Ecto neural progenitor cell (in vitro differentiated cells): ENCODE measurements at places on chromosomes 12 and 14.

DNA sequence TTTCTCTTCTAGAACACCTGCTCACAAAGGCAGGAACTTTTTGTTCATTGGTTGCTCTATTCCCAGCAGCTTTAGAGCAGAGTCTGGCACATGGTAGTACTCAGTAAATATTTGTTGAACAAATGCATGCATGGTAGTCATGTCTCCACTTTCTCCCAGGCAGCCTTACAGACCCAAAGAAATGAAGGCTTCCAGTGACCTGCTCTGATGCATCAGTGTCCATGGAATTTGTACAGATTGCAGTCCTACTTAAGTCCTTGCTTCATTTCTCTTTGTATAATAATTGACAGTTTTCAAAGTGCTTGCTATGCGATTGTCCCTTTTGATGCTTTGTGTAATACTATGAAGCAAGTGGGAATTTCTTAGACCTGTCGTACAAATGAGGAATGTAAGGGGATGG, 119.6 kb downstream of the DERA start:
- no peak for DNase-seq

DNA sequence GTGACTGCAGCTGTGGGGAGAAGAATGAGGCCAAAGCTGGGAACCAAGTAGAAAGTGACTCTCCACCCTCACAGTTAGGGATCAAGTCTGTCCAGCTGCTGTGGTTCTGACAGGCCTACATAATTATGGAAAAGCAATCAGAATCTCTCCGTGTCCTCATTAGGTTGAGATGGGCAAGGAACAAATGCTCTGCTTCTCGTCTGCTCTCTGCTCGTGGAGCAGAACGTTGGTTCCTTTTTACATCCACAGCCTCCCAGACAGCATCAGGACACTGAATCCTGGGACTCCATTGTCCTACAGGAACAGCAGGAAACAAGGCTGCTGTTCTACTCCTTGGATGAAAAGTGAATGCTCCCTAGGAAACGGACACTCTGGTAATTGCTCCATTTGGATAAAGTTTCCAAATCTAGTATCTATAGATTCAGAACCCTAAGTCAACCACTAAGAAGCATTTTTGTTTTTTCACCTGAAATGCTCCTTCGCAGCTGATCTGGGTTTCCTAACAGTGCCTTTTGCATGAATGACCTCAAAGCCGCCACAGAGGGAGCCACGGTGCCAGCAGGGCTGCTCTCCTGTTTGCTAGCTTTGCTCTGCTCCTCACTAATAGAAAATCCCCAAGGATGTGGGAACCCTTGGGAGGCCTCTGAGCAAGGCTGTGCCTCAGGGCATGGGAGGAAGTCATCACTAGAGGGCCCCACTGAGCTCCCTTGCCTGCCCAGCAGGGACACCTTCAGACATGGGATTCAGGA, 102.0 kb downstream of the EGLN3 start:
- peak; percentile 88 for DNase-seq

DNA sequence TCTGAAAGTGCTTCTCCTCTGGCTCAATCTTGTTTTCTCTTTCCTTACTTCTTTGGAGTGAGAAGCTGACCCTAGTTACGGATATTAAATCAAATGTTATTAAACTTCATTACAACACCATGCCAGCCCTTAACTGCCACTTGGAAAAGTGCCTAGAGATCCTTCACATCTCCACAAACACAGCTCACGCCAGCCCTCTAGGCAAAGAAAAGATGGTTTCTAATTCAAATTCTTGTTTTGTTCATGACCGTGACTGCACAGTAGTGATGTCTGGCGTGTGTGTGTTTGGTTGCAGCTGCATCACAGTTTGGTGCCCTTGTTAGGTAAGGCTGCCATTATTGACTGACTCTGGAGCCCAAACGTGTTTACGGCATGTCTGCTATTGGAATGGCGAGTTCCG, 113.0 kb downstream of the BEGAIN start:
- no peak for DNase-seq

DNA sequence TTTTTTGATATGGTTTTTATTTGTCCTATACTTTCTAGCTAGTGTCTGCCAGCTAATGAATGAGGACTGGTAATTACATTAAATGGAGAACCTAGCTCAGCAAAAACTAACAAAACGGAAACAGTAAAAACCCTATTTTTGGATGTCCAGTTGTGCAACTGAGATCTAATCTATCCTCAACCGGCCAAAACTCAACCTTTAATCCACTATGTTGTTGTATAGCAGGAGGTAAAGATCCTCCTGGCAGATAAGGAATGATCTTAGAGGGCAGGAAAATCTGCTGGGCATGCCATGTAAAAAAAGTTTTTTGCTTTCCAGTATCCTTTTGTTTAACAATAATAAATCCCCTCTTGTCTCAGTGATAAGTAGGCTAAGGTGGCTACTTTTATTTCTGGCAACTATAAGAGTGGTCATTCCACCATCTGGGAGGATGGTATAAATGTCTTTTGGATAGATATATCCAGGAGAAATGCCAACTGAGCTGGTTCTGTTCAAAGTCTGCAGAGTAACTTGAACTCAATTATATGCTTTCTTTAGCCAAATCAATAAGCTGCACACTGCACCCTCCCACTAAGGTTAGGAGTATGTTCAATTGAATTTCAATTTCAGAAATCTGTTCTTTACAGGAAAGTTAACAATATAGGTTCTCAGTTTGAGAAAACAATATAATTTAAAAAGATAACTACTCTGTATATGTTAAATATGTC, 40.1 kb downstream of the WASHC3 start:
- DNase-seq = no peak

- DNase-seq = no peak
Observed at GRCh38 chr12:4320497-4320852, 538 bp upstream of the TIGAR start.

- no peak for DNase-seq
Observed at GRCh38 chr14:54653712-54654469, 87.0 kb downstream of the SAMD4A start.

GRCh38 chr12:120529641-120530417, 871 bp upstream of the COQ5 start:
- no peak for DNase-seq

- DNase-seq = no peak
Observed at GRCh38 chr14:74601982-74602381, 10.1 kb downstream of the LTBP2 start.

- DNase-seq = no peak
Observed at GRCh38 chr14:105930572-105930971, 404.2 kb downstream of the TMEM121 start.

GRCh38 chr14:30296931-30297405, 262.0 kb upstream of the G2E3 start:
- DNase-seq = no peak

- DNase-seq = no peak
Observed at GRCh38 chr14:74638066-74638465, 26.0 kb upstream of the LTBP2 start.

DNA sequence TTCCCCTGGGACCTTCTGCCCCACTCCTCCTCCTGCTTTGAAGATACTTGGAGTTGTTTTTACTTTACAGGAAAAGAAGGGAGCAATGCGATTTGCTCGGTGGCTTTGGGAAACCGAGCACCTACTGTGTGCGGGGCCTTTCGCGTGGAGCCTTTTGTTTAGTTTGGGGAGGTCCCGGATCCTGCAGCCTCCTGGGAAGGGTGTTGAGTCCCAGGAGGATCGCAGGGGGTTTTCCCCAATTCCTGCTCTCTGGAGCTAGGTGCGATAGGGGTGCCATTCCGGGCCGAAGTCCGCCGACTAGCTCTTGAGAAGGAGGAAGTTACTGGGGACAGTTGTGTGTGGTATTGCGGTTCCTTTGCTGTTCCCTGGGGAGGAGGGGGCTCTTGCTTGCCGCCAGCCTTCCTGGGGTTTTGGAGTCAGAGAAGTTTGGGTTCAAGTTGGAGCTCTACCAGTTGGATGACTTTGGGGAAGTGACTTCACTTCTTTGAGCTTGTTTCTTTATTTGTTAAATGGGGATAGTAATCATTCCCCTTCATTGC, 1.1 kb downstream of the BRI3BP start:
- no peak for DNase-seq

DNA sequence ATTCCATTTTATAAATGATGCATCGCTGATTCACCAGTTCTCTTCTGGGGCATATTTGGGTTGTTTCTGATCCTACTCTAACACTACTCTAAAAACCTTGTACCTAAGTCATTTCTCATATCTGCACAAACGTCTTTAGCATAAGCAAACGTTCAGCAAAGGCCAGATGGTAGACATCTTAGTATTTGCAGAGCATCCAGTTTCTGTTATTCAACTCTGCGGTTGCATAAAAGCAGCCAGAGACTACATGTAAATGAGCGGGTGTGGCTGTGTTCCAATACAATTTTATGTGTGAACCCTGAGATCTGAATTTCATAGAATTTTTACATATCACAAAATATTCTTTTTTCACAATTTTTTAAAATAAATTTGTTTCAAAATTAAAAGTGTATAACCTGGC, 22.8 kb upstream of the MMP17 start:
- DNase-seq = no peak

GRCh38 chr12:126617312-126617711, 1552.1 kb downstream of the AACS start:
- DNase-seq = no peak

GRCh38 chr12:2513141-2514037, 281.4 kb upstream of the FKBP4 start:
- no peak for DNase-seq

DNA sequence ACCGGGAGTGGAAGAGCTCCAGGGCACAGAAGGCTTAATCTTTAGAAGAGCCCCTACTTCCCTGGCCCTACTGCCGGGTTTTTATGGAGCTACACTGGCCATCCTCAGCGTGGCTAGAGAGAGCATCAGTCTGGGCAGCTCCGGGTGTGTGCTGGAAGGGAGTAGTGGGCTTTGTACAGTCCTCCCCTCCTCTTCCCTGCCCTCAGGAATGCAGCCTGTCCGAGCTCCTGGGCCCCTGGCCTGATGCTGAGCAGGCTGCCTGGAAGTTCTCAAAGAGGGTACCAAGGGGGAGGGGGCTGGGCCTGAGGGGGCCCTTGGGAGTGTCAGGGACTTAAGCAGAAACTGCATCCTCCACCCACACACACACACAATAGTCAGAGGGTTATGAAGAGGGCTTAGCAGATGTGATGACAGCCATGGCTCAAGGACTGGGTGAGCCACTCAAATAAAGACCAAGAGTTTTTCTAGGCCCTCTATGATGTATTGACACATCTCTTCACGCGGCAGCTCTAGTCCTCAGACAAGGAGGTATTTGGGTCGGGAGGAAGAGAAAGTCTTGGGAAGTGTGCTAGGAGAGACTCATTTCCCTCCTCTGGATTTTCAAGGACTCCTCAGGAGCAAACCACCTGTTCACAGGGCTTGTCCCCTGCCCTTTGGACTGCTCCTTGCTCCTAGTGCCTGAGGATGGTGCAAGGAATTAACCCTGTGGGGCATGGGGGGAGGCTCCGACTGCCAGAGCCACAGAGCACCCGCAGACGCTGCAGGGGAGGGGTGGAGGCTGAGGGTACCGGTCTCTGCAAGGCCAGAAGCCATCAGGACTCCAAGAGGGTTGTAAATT, 16.5 kb upstream of the FIGNL2 start:
- DNase-seq = peak; percentile 76

GRCh38 chr14:92759300-92759678, 10.9 kb upstream of the LGMN start:
- no peak for DNase-seq

- DNase-seq = peak; percentile 70
Observed at GRCh38 chr12:106282457-106283097, 20.0 kb upstream of the TCP11L2 start.

- DNase-seq = no peak
Observed at GRCh38 chr12:10641735-10642500, 28.5 kb upstream of the MAGOHB start.

DNA sequence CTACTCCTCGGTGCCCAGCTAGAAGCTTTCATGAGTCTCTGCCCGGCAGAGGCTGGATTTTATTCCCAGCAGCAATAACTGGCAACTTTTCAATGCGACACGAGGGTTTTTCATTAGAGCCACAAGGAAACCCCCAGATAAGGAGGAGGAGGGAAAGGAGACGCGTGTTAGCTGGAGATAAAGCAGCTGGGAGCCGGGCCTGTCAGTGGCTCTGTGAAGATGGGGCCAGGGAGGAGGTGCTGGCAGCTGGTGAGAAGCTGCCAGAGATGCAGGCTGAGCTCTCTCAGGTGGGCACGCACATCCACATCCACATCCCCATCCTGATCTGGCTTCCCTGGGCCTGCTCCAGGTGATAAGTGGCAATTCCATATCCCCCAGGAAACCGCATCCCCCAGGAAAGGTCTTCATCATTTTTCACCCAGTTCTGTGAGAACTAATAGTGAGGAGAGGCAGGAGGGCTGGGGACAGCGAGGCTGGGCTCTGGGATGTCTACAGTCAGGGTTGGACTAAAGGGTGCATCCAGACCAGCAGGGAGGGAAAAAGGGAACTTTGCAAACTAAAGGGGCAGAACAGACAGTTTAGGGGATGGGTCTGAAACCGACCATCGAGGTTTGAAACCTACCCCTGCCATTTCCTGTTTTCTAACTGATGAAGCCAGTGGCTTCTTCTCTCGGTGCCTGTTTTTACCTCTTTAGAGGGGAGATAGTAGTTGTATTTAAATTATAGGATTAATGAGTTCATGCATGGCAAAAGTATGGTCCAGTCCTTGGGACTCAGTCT, 413.2 kb downstream of the DPF3 start:
- no peak for DNase-seq

GRCh38 chr14:23319746-23320583, 1.3 kb upstream of the PABPN1 start:
- DNase-seq = no peak

- DNase-seq = no peak
Observed at GRCh38 chr12:46998811-46999368, 80.5 kb upstream of the PCED1B start.

- DNase-seq = no peak
Observed at GRCh38 chr14:50957296-50957695, 13.0 kb upstream of the PYGL start.

- DNase-seq = no peak
Observed at GRCh38 chr14:61454545-61454944, 133.2 kb downstream of the PRKCH start.

DNA sequence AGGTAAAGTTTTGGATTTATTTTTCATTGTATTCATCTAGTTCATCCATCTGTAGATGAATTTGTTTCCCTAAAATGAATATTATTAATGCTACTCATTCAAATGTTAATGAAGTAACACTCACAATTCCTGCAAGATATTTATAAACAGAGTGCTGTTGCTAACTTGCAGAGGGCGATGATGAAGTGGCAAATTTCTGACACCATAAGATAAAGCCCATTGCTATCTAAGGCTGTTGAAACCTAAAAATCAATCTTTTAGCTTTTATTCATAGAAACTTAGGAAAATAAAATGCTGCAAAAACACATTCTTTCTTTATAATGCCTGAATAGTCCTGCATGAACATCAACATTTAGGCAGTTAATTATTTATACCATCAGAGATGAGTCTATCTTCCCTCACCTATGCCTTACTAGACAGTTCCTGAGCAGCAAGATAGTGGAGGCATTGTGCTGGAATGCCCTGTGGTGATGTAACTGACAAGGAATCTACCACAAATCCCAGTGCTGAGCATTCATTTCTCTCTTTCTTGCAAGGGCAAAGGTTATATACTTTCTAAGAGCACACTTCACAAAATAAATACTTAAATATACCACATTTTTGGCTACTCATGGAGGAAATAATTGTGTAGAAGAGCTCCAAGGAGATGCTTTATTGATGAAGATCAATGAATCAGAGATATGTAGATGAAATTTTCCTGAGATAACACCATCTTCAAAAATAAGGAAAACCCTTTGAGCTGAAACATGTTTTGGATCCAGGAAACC, 57.6 kb downstream of the LMNTD1 start:
- no peak for DNase-seq

GRCh38 chr12:130655010-130655409, 61.1 kb downstream of the RIMBP2 start:
- no peak for DNase-seq
